Activated CD4-positive, CD25-positive, alpha-beta regulatory T cell treated with anti-CD3 and anti-CD28 coated beads, Interleukin-2, amount 50 U/mL, for 72 hours (primary cell): ENCODE measurements at places on chromosomes 1 and 21.
A peak's percentile ranks its signal among the peaks of the same experiment; 100 is the strongest.

GRCh38 chr1:244865028-244865371 is 657 bp upstream of the HNRNPU start:
- peak; percentile 38 for DNase-seq

GRCh38 chr1:25649505-25650288 is 33.1 kb downstream of the MAN1C1 start:
- DNase-seq = no peak

- DNase-seq = no peak
These were observed 81.1 kb downstream of the NPHP4 start for GRCh38 chr1:5911157-5911556.

DNA sequence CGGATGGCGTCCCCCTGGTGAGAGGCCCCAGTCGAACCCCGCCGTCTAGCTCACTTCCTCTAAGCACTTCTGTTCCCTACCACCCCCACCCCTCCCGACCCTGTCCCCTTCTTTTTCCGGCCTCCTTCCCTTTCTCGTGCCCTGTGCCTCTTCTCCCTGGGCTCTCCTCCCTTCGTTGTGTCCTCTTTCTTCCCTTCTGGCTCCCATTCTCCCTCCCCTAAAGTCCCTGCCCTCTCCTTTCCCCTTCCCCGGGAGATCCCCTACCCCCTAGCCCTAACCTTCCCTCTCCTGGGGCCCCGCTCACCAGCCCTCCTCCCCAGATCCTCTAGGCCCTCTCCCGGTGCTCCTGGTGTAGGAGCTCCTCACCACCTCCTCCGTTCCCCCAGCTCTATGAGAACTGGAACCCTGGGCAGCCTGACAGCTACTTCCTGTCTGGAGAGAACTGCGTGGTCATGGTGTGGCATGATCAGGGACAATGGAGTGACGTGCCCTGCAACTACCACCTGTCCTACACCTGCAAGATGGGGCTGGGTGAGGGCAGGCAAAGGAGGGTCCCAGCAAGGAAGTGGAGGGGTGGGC is 15.9 kb downstream of the BCAN start:
- DNase-seq = no peak

- no peak for DNase-seq
These were observed 227.2 kb downstream of the DPYD start for GRCh38 chr1:97693601-97694000.

DNA sequence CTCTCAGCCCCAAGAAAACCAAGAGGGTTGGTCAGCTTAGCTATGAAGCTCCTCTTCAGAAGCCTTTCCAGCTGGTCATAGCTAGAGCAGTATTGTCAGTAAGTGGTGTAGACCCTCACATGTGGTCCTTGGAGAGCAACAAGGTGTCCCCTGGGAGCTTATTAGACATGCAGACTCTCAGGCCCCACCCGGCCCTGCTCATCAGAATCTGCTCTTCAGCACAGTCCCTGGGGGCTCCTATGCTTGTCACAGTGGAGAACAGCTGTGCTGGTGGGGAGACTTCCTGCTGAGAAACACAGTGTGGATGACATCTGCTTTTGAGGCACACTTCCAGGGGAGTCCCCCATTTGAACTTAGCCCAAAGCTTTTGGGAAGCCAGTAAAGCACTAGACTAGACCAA is 21.9 kb upstream of the NEK2 start:
- no peak for DNase-seq

DNA sequence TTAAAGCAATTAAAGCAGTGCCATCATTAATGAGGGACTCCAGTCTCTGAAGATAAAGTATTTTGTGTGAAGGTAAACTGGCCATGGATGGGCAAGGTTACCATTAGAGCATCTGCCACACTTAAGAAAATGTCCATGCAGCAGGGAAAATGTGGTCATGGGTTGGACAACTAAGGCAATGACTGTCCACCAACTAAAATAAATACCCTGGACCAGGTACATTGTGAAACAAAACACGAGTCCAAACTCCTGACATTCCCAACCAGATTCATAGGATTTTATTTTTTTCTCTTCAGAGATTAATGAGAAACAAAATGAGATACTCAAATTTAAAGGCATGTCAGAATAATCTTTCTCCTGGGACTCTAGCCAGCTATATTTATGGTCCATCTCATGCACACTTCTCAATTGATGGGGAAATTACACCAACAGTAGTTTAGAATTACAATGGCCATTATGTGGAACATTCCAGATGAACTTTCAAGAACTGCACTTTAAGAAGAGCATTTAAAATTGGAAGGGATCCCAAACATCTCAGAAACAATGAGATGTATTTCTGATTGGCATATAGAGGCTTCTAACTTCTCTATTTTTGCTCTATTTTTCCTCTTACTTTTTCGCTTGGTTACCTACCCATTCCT is 8.1 kb downstream of the GBP7 start:
- no peak for DNase-seq

GRCh38 chr1:193479187-193479586 is 292.8 kb upstream of the B3GALT2 start:
- peak; percentile 58 for DNase-seq

GRCh38 chr1:14944471-14944985 is 209.0 kb upstream of the TMEM51 start:
- DNase-seq = no peak
